ENCODE measurements at places on chromosomes 11 and 22.

- no peak for DNase-seq
Observed at GRCh38 chr22:32932176-32932575, 126.0 kb downstream of the SYN3 start.

GRCh38 chr11:96188243-96189006 is 154.6 kb downstream of the MAML2 start:
- DNase-seq: no peak

DNA sequence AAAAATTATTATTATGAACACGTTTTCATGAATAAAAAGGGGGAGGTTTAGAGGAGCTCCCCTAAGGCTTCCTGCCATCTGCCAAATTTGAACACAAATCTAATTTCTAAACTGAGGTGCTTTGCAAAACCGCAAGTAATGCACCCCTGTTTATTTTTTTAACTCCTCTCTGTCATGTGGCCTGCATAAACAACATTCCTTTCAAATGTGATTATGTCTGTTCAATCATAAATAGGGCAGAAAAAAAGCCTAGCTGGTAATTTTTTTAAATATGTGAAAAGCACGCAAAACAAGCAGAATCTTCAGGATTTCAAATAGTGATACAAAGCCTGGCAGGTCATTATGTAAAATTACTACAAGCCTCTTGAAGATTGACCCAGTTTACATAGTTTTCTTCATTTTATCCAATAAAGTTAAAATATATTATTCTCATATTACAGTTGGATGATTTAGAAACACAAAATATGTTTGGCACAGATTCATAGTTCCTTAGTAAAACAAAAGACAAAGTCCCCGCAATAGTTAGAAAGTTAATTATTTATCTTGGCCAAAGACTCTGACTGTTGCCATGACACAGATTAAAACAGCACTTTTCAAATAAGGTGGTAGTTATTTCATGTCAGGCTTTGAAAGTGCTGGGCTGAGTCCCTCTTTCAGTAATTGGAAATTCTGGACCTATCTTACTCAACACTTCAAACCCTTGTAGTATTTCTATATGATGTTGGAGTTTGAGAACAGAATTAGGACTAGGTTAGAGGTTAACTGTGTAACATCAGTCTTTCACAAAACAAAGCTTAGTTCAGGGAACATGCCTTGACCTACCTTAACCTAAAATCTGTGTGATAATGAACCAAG is 200.3 kb upstream of the MPPED2 start:
- DNase-seq: no peak

DNA sequence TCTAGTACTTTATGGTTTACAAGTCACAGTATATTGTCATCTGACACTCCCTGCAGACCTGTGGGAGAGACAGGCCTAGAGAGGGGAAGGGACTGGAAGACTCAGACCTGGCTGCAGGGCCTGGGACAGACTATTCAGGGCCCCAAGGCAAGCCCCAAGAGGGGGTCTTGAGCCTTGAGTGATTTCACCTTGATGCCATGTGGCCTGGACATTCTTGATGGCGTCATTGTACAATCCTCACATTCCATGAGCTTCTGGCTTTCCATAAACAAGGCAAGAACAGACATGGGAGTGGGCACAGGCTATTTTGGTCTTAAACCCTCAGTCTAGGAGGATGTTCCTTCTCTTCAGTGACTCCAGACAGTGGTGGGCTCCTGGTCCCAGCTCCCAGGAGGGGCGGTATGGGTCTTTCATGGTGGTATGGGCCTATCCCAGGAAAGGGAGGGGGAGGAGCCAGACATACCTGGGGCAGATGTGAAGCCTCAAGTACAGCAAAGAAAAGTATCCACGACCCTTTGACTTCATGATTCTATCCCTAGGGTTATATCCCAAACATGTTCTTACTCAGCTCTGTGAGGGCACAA is 1.8 kb upstream of the TBC1D10A start:
- no peak for DNase-seq

- DNase-seq: no peak
Observed at GRCh38 chr11:81072273-81072672, 1631.4 kb upstream of the TENM4 start.

GRCh38 chr11:71327156-71328085 is 75.0 kb upstream of the SHANK2 start:
- DNase-seq: no peak

Data from HuH-7.5 (cell line).